ENCODE measurements at places on chromosomes 5 and 9. TPM values are rescaled to one million over a fixed set of nuclear protein-coding genes. Genes with fewer than 3 reads are reported as not detected.

The PCDHGB1 gene
- 5.0 TPM for total RNA-seq

DNA sequence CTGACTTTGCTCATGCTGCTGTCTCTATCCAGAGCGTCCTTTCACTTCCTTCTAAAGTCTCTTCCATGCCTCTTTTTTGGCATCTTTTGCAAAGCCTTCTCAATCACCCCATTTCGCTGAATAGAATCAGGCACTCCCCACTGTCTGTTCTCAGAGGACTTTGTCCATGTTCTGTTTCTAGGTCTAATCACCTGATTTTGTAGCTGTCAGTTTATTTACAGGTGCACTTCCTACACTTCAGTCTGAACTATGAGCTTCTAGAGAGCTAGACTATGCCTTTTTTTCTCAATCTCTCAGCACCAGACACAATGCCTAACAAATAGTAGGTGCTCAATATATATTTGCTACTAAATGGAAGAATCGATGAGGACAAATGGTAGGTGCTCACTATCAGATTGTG, 29.9 kb downstream of the TLR4 start:
- H3K4me3 ChIP-seq, result no peak overlapping the region
- no peaks in the 10 kb centered on the region for H3K27me3 ChIP-seq
- peaks cover 20% of the 10 kb centered on the region for H3K4me1 ChIP-seq
- H3K36me3 ChIP-seq, result no peaks in the 10 kb centered on the region
- DNase-seq, result no peak

The ACTBL2 gene
- not detected for total RNA-seq

- H3K36me3 ChIP-seq, result no peaks in the 10 kb centered on the region
- no peak overlapping the region for H3K27ac ChIP-seq
- H3K27me3 ChIP-seq, result no peaks in the 10 kb centered on the region
- no peak overlapping the region for H3K4me3 ChIP-seq
- H3K4me1 ChIP-seq, result no peaks in the 10 kb centered on the region
Observed at GRCh38 chr9:13078164-13078563, 201.3 kb downstream of the MPDZ start.

- no peaks in the 10 kb centered on the region for H3K36me3 ChIP-seq
- no peaks in the 10 kb centered on the region for H3K27me3 ChIP-seq
- no peak overlapping the region for H3K27ac ChIP-seq
- H3K4me1 ChIP-seq, result no peaks in the 10 kb centered on the region
Observed at GRCh38 chr5:6979061-6979460, 265.8 kb downstream of the TENT4A start.

DNA sequence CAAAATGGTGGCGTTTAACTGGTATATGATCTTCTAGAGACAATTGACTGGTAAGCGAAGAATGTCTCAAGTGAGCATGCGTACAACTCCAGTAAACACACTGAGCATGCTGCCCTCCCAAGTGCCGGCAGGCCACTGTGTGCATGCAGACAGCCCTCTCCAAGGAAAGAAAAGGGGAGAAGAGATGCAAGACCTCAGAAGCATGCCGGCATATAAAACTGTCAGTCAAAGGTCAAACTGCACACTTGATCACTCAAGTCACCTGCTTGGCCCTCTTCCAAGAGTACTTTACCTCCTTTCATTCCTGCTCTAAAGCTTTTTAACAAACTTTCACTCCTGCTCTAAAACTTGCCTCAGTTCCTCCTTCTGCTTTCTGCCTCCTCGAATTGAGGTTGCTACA, 910.2 kb downstream of the TAF11L14 start:
- H3K4me1 ChIP-seq, result no peaks in the 10 kb centered on the region
- no peak for DNase-seq
- no peaks in the 10 kb centered on the region for H3K36me3 ChIP-seq
- H3K27ac ChIP-seq, result no peak overlapping the region
- H3K4me3 ChIP-seq, result no peak overlapping the region

The GFPT2 gene
- total RNA-seq, result 30.4 TPM

- no peak overlapping the region for H3K27ac ChIP-seq
- H3K27me3 ChIP-seq, result no peaks in the 10 kb centered on the region
- no peak overlapping the region for H3K4me3 ChIP-seq
- H3K4me1 ChIP-seq, result peaks cover 4% of the 10 kb centered on the region
Observed at GRCh38 chr9:77386187-77386586, 208.9 kb downstream of the VPS13A start.

DNA sequence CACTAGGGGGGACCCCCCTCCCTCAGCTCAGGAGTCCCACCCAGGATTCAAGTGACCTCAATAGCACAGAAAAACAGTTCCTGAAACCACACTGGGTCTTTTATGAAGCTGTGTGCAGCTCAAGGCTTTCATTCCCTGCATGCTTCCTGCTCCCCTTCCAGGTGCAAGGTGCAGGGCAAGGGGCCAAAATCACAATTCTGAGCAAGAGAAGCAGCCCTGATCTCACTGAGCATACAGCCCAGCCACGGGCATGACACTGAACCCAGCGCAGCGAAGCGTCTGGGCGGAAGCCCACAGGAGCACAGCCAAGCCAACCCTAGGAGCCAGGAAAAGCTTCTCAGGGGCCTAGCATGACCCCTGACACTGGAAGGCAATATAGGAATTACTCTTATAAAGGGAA, 62.9 kb downstream of the IRX2 start:
- H3K4me3 ChIP-seq, result no peak overlapping the region
- no peaks in the 10 kb centered on the region for H3K4me1 ChIP-seq
- H3K36me3 ChIP-seq, result no peaks in the 10 kb centered on the region
- no peak for DNase-seq
- no peak overlapping the region for H3K27ac ChIP-seq
- no peaks in the 10 kb centered on the region for H3K27me3 ChIP-seq

DNA sequence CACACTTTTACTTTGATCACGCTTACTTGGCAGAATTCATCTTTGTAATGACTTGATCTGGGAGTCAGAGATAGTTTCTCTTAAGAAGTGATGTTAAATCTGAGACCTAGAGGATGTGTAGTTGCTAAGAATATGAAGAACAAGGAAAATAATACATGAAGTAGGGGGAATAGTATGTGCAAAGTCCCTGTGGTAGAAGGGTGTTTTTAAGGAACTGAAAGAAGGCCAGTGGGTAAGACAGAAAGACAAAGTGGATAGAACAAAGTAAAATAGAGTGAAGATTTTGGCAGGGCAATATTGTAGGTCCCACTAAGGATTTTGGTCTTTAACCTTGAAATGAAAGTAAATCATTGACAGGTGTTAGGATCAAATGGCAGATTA, 17.8 kb upstream of the MSANTD3 start:
- no peak for DNase-seq
- no peaks in the 10 kb centered on the region for H3K36me3 ChIP-seq
- peaks cover 3% of the 10 kb centered on the region for H3K27me3 ChIP-seq
- H3K4me3 ChIP-seq, result no peak overlapping the region
- peaks cover 4% of the 10 kb centered on the region for H3K4me1 ChIP-seq
- H3K27ac ChIP-seq, result no peak overlapping the region

GRCh38 chr9:131892162-131892707, 152.4 kb upstream of the RAPGEF1 start:
- H3K27me3 ChIP-seq, result no peaks in the 10 kb centered on the region
- H3K4me1 ChIP-seq, result peaks cover 4% of the 10 kb centered on the region
- no peak overlapping the region for H3K27ac ChIP-seq

DNA sequence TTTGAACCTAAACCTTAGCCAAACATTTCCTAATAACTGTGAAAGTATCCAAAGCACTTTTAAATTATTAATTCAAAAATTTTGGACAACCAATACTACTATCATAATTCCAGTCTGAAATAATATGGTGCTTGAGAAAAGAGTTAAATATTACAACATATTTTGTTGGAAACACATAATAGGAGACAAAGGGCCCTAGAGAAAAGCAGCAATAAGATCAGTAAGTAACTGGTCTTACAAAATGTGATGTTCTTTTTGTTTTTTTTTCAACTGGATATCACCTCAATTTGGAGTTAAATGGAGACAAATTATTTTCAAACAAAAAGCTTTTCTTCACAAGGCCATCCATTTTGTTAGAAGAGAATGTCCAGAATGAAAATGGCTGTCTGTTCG, 21.1 kb downstream of the SRFBP1 start:
- no peak overlapping the region for H3K4me3 ChIP-seq
- H3K27ac ChIP-seq, result no peak overlapping the region
- no peaks in the 10 kb centered on the region for H3K4me1 ChIP-seq
- no peaks in the 10 kb centered on the region for H3K36me3 ChIP-seq
- no peaks in the 10 kb centered on the region for H3K27me3 ChIP-seq

The AFAP1L1 gene
- 1.1 TPM for total RNA-seq

- no peak for DNase-seq
- no peak overlapping the region for H3K27ac ChIP-seq
- no peaks in the 10 kb centered on the region for H3K36me3 ChIP-seq
- no peak overlapping the region for H3K4me3 ChIP-seq
Observed at GRCh38 chr9:130191749-130192120, 19.5 kb downstream of the NCS1 start.

GRCh38 chr5:115583474-115583873, 18.8 kb downstream of the TICAM2 start:
- DNase-seq, result peak; percentile 83
- H3K27me3 ChIP-seq, result no peaks in the 10 kb centered on the region
- H3K4me1 ChIP-seq, result peaks cover 30% of the 10 kb centered on the region

GRCh38 chr9:135370411-135371375, 108.9 kb upstream of the PPP1R26 start:
- DNase-seq, result no peak
- H3K27ac ChIP-seq, result no peak overlapping the region
- no peaks in the 10 kb centered on the region for H3K4me1 ChIP-seq
- no peaks in the 10 kb centered on the region for H3K36me3 ChIP-seq

- H3K4me1 ChIP-seq, result no peaks in the 10 kb centered on the region
- H3K4me3 ChIP-seq, result no peak overlapping the region
- peaks cover 4% of the 10 kb centered on the region for H3K27me3 ChIP-seq
Observed at GRCh38 chr9:68998812-68999211, 15.1 kb downstream of the PRKACG start.

- no peak overlapping the region for H3K27ac ChIP-seq
- no peaks in the 10 kb centered on the region for H3K36me3 ChIP-seq
- DNase-seq, result no peak
- no peak overlapping the region for H3K4me3 ChIP-seq
Observed at GRCh38 chr5:58501778-58502417, 10.7 kb downstream of the GAPT start.

The TOPORS gene
- 32.1 TPM for total RNA-seq

The KIF20A gene
- total RNA-seq, result 7.2 TPM

DNA sequence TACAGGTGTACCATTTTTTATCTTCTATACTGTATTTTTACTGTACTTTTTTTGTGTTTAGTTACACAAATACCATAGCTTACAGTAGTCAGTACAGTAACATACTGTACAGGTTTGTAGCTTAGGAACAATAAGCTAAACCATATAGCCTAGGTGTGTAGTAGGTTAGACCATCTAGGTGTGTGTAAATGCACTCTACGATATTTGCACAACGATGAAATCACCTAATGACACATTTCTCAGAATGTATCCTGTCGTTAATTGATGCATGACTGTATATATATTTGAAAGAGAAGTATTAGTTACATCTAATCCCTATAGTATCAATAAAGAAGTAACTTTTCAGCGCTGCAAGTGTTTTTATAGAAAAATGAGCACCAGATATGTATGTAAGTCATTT, 138.8 kb downstream of the TRPM6 start:
- DNase-seq, result no peak
- no peaks in the 10 kb centered on the region for H3K4me1 ChIP-seq
- no peak overlapping the region for H3K4me3 ChIP-seq
- H3K36me3 ChIP-seq, result no peaks in the 10 kb centered on the region
